ENCODE measurements at places on chromosomes 2 and 18.

- DNase-seq, result no peak
These were observed 75.4 kb downstream of the EMX1 start for GRCh38 chr2:72992734-72993102.

DNA sequence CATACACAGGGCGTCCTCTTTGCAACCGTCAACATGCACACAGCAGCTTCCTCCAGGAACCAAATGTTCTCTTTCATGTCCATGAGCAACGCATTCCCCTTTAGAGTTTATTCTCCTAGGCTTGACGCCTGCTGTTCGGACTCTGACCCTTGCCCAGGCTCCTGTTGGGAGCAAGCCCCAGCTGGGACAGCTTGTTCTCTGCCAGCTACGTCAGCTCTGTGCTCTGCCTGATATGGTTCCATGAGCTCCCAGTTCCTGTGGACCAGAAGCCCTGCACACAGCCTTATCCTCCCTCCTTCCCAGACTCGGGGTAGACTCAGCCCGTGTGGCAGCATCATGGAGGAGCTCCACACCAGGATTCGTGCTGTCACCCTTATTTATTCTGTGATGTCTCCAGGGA lies 253.1 kb upstream of the PXDN start:
- DNase-seq, result no peak

- no peak for DNase-seq
These were observed 63.8 kb downstream of the ALMS1 start for GRCh38 chr2:73449404-73449803.

- DNase-seq, result no peak
These were observed 94.0 kb upstream of the ITGA4 start for GRCh38 chr2:181363164-181363563.

GRCh38 chr2:152251811-152252210 lies 76.2 kb upstream of the STAM2 start:
- no peak for DNase-seq

GRCh38 chr18:8662560-8663255 lies 42.6 kb upstream of the MTCL1 start:
- DNase-seq, result no peak

- no peak for DNase-seq
These were observed 75.5 kb upstream of the CTAGE1 start for GRCh38 chr18:22493255-22493654.

GRCh38 chr2:357811-358210 lies 69.9 kb upstream of the ALKAL2 start:
- no peak for DNase-seq

DNA sequence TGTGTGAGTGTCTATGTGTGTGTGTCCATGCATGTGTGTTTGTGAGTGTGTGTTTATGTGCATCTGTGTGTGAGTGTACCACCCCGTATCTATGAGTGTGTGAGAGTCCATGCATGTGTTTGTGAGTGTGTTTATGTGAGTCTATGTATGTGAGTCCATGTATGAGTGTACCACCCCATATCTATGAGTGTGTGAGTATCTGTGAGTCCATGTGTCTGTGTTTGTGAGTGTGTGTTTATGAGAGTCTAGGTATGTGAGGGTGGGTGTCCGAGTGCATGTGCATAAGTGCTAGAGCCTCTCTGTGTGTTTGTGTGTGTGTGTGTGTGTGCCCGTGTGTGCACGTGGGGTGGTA lies 86.0 kb upstream of the ATG16L1 start:
- DNase-seq, result no peak

DNA sequence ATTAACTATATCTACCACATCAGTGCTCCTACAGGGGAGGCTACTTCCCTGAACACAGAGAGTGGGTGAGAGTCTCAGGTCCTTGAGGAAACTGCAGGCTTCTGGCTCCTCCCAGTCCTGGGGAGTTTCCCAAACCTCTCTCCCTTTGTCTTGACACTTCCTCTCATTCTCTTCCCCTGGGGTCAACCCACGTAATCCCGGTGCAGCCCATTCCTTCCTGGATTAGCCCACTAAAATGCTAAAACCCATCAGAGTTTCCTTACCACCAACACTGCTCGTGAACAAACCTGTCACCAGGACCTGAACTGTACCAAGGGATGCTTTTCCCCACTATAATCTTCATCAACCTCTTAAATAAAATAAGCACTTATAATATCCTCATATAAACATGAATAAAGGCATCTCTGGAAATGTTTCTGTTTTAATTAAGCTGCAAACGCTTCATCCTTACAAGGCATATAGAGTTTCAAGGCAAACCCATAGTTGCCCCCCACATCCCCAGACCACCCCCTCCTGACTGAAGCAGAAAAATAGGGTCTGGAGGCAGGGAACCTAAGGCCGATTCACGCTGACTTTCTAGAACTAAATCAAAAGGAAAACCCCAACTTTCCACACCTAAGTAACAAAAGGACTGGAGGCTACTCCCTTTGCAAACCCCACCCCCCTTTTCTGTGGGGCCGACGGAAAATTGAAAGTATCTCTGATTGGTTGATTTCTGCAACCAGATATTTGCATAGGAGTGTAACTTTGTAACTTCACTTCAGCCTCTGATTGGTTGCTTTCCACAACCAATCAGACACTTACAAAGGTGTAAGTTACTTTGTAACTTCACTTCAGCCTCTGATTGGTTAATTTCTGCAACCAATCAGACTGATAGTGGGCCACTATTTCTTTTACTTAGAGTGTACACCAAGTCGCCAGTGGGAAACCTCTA lies 19.0 kb downstream of the TMSB10 start:
- peak; percentile 84 for DNase-seq

- DNase-seq, result no peak
These were observed 150.4 kb upstream of the CDH19 start for GRCh38 chr18:66754335-66754734.

GRCh38 chr18:23828426-23828825 lies 139.2 kb downstream of the LAMA3 start:
- peak; percentile 82 for DNase-seq

All from fibroblast of mammary gland (primary cell).